ENCODE measurements at places on chromosomes 4 and X. TPM values are rescaled to one million over a fixed set of nuclear protein-coding genes. Genes with fewer than 3 reads are reported as not detected.

The VCX gene
- not detected for total RNA-seq

The RHOXF2 gene
- total RNA-seq, result not detected

The USP17L5 gene
- total RNA-seq, result not detected

The WAS gene
- not detected for total RNA-seq

The TMEM150C gene
- 0.58 TPM for total RNA-seq

All from PC-3 (cell line).